ENCODE measurements at places on chromosomes 5 and 9. TPM values are rescaled to one million over a fixed set of nuclear protein-coding genes. Genes with fewer than 3 reads are reported as not detected.

DNA sequence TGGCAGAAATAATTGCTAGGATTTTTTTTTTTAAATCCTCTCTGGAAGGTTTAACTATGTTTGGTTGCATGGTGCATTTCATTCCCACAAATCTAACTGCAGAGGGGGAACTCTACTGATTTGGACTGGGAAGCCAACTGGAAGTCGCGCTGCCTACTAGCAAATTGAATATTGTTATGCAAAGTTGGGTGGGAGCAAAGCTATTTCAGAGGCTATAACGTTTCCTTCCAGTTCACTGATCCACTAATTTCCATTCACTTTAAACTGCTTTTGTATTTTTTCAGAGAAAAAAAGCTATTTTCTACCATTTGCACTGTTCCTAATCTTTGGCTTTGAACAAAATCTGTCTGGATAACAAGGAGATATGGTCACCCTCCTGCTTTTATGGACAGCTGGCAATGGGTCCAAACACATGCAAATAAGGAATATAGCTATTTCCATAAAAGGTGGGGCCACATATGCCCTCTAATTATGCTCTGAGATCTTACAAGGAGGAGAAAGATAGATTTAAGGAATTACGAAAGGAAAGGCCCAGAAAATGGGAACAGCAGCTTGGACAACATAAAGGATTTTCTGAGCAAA lies 40.1 kb downstream of the MACIR start:
- no peak for DNase-seq

Gene RLN2
- total RNA-seq, result 2.3 TPM

- no peak for DNase-seq
Observed at GRCh38 chr5:110951373-110951791, 120.1 kb upstream of the TSLP start.

DNA sequence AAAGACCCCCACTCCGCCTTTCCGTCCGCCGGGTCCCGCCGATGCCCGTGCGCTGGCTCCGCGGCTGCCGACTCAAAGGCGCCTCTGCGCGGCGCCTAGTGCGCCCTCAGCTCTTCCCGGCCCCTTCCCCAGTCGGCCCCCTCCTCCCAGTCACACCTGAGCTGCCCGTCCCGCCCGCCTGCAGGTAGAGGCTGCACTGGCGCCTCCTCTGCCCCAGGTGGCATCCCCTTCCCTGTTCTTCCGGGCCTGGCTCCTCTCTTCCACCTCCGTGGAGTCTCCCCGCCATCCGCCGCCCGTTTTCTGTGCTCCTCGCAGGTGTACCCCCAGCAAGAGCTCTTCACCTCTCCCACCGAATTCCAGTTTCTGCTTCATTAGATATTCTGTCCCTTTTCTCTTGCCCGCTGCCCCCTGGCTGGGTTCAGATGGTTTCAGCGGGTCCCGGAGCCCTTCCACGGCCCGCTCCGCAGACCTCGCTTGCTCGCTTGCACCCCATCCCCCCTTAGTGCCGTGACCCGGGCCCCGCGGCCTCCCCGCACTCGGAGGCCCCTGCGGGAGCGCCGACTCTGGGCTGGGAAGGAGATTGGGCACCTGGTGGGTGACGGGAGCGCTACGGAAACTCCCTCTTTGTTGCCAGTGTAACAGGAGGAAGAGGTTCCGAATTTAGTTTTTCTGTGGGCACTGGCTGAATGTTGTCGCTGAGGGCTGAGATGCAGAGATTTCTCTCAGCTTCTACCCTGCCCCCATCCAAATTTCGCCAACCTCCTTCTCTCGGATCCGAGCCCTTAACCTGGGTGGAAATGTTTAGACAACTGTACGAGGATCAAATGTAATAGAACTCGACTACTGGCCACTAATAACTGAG lies 809 bp downstream of the SLC44A1 start:
- DNase-seq, result peak; percentile 44

Gene PRRX2
- total RNA-seq, result not detected

GRCh38 chr9:121748727-121749423 lies 97.4 kb downstream of the DAB2IP start:
- DNase-seq, result no peak

- no peak for DNase-seq
Observed at GRCh38 chr5:82330530-82331270, 52.5 kb upstream of the RPS23 start.

Gene LIX1
- not detected for total RNA-seq

- peak; percentile 16 for DNase-seq
Observed at GRCh38 chr5:62341783-62342475, 35.9 kb downstream of the KIF2A start.
